ENCODE measurements at places on chromosomes 7 and 10.

DNA sequence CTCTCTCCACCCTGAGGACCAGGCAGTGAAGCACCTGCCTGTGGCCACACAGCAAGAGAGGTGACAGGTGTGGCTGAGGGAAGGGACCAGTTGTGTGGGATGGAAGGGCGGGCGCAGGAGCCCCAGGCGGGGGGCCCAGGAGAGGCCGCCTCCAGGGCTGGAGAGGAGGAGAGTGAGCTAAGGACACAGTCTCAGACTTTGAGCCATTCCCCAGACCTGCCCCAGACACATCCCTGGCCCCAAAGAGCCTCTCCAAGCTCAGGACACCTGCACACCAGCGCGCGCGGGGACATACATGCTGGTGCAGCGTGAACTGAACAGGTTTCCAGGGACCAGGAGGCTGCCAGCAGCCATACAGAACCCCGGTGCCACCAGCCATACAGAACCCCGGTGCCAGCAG is 237.3 kb downstream of the MAD1L1 start:
- DNase-seq: no peak

DNA sequence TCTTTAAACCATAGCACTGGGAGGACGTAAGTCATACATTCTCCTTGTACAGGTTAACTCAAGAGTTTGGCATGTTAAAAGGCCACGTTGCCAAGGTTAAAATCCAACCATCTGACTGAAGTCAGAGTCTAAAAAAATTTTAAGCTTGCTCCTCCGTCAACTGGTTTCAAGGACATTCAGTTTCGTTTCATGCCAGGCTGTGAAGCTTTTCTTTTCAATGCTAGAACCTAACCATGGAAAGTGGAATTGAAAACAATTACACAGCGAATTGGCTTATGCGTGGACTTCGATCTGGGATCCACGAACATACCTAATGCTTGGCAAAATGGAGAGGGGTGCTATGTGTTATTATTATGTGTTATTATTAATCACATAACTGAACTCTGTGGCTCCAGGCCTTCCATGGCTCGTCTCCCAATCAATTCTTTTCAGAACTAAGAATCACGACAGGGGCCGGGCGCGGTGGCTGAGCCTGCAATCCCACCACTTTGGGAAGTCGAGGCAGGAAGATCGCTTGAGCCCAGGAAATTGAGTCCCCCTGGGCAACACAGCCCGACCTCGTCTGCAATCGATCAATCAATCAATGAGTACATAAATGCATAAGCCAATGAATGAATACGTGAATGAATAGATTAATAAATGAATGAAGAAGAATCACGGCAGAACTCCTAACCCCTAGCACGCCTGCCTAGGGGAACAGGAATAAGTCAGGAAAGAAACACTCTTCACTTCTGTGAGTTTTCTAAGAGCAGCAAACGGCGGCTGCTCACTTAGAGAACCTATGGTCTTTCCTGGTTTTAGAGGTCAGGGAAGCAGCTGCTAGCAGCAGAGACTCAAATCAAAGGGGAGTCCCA is 733 bp upstream of the ARL5B start:
- DNase-seq: peak; percentile 52

GRCh38 chr7:131849472-131849871 is 293.0 kb upstream of the PODXL start:
- no peak for DNase-seq

GRCh38 chr10:3877211-3878000 is 92.4 kb upstream of the KLF6 start:
- DNase-seq: peak; percentile 32

DNA sequence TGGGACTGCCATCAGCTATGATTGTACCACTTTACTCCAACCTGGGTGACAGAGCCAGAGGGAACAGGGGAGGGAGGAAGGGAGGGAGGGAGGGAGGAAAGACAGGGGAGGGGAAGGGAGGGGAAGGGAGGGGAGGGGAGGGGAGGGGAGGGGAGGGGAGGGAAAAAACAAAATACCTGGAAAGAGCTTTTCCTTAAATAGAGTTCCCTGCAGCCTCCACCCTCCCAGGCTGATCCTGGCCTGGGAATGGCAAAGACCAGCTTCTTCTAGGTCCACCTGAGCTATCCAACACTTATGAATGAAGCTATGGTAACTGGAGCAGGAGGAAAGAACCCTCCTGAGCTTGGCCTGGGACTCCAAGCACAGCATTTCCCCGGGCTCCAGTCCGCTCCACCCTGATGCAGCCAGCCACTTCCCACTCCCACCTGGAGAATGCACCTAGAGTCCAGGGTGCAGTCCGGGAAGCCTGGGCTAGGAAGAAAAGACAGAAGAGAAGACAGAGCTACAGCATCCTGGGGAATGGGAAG is 66.1 kb downstream of the GRID1 start:
- DNase-seq: no peak
